ENCODE measurements at places on chromosomes 4 and X. TPM values are rescaled to one million over a fixed set of nuclear protein-coding genes. Genes with fewer than 3 reads are reported as not detected.

The DGAT2L6 gene
- not detected for total RNA-seq

GRCh38 chrX:11397680-11398079 is 104.5 kb downstream of the AMELX start:
- no peak for DNase-seq

DNA sequence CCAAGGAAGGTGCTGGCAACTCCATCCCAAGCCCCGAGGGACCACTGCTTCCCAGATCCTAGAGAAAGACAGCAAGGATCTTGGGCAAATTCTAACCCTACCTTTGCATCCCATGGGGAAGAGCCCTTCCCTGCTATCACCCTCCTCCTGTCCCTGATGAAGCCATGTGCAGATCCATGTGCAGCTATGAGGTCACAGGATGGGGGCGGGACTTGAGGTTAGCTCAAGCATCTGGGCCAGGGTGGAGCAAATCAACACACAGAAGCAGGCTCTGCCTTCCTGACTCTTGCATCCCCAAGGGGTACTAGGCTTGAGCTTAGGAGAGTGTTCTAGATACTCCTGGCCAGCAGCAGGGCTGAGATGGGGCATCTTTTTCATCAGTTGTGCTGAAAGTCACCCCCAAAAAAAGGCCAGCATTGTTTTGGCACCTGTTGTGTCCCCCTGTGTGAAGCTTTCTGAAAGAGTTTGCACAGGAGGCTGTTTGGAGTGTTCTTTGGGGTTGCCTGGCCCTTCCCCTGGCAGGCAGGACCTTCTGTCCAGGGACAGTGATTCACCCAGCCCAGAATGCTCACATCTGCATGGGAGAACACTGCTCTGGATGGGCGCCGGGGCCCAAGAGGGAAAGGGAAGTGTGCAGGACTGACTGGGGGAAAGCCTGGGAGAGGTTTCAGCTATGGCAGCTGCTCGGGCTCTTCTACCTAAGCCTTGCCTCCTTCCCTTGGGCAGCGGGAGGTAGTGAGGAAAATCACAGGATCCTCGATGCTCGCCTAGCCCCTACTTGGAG is 50.8 kb downstream of the PRPS1 start:
- DNase-seq = peak; percentile 80

- DNase-seq = no peak
These were observed 79.4 kb downstream of the FAM53A start for GRCh38 chr4:1604706-1605205.
